SW 1271 (cell line): ENCODE measurements at places on chromosomes 5 and 9.

DNA sequence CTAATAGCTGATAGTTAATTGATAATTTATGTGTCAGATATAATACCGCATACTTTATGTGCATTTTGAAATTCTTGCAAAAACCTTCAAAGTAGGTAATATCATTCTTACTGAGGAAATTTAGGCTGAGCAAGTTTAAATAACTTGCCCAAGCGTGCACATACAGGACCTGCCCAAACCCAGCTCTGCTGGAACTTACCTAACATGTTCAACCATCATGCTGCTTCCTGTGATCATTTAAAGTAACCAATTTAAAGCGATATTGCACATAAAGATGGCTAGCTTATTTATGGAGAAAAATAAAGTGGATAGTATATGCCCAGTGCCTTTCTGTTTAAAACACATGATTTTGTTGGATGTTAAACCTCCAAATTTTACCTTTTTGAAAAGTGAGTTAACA lies 4.3 kb downstream of the FAM174A start:
- no peak for DNase-seq

DNA sequence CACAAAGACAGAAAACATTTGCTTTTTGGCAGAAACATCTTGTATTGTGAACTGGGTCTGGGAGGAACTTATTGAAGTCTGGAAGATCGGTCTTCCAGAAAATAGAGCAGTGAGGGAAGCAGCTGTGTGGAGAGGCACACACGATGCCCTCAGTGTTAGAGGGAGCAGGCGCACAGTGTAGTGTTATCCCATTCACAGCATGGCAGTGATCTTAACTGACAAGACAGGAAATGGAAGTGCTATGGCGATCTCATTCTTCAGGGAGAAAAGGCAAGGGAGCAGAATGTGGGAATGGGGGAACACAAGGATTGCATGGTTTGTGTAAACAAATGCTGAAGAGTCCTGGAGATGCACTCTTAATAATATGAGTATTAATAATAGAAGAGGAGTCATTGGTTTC lies 161.0 kb downstream of the PBX3 start:
- DNase-seq, result no peak

GRCh38 chr9:136613824-136614371 lies 48.8 kb upstream of the EGFL7 start:
- no peak for DNase-seq

GRCh38 chr9:16180546-16180945 lies 627.7 kb downstream of the CCDC171 start:
- DNase-seq, result no peak

DNA sequence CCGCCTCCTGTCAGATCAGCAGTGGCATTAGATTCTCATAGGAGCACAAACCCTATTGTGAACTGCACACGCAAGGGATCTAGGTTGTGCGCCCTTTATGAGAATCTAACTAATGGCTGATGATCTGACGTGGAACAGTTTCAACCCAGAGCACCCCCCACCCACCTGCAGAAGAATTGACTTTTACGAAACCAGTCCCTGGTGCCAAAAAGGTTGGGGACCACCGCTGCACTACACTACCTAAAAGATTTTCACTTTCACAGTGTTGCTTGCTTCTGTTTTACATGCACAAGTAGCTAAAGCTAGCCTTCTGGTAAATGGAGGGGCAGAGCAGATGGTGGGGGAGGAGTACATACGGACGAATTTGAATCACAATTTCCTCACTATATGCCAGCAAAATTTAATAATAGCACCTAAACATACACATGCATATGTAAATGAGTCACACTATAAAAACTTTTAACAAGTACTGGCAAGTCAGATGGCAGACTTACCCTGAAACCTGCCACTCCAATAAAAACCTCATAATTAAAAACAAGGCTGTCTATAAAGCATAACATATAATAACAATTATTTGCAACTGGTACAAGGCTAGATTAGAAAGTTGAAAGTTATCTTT lies 24.0 kb upstream of the CDKN2B start:
- no peak for DNase-seq

- no peak for DNase-seq
These were observed 85.7 kb upstream of the MELK start for GRCh38 chr9:36486933-36487481.

DNA sequence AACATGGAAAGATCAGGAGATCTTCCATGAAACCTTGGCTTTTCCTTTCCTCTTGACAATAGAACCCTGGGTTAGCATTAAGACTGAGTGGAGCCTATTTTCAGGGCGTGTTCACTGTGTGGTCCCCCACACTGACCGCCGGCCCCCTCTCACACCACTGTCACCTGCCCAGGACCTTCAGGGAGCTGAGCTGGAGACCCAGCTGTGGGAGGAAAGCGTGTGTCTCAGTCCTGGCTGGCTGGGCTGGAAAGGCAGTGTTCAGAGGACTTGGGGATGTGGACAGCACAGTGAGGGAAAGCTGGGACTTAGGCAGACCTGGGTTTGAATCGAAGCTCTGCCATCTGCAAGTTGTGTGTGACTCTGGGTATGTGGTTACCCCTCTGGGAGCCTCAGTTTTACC lies 268.1 kb downstream of the NSG2 start:
- no peak for DNase-seq

DNA sequence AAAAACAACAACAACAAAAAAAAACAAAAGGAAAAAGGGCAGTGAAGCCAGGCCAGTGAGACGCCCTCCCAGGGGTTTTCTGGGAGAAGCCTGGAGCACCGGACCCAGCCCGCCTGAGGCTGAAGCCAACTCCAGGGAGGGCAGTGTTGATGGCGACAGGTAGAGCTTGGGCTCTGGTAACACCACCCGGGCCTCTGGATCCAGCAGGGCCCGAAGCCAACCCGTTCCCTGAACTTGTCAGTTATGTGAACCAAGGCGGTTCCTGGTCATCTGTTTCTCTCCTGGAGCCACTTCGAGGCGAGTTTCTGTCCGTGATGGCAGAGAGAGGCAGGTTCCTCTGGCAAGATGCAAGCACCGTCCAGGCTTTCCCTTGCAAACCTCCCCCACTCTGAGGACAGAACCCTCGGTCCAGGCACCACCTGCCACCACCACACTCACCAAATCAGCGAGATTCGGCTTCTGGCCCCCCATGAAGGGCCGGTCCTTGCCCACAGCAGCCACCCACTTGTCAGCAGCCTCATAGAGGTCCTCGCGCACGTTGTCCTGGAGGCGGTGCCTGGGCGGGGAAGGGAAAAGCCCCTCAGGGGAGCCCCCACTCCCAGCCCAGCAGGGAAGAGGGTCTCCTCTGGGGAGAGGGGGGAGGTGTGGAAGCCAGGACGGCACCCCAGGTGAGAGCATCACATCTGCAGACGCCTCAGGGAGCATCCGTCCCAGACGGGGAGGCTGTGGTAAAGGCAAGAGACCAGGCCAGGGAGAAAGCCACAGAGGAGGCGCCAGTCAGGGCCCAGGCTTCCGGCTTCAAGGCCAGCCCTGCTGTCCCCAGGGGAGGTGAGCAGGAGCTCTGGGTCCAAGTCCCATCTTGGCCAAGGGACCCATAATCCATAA lies 5.4 kb downstream of the PTGES2 start:
- DNase-seq, result no peak

DNA sequence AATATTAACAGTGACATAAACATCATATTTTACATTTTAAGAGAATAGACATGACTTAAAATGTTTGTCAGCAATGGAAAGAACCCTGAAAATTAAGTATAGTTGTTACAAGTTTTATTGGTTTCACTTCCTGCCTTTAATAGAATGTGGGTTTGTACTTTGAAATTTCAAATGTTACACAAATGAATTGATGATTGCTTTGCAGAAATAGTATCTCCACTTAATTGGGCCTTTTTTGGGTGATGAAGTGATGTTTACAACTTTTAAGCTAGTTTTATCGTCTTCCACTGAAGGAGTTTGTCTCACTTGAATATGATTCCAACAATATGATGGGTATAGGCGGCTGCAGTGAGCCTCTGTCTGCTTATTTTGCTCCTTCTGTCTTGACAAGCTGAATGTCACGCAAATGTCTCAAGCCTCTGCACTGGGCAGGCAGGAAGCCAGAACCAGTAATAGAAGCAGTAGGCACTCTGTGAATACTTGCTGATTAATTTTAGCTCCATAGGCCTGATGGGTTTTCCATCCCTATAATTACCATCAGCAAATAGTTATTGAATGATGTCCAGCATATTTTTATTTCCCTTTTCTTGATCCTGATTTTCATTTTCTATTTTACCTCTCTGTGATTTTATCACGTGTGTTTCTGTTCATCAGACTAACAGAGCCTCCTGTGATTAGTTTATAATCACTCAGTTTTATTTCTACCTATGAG lies 10.6 kb upstream of the NR3C1 start:
- no peak for DNase-seq
